ENCODE measurements at places on chromosomes 7 and 10. TPM values are rescaled to one million over a fixed set of nuclear protein-coding genes. Genes with fewer than 3 reads are reported as not detected.

DNA sequence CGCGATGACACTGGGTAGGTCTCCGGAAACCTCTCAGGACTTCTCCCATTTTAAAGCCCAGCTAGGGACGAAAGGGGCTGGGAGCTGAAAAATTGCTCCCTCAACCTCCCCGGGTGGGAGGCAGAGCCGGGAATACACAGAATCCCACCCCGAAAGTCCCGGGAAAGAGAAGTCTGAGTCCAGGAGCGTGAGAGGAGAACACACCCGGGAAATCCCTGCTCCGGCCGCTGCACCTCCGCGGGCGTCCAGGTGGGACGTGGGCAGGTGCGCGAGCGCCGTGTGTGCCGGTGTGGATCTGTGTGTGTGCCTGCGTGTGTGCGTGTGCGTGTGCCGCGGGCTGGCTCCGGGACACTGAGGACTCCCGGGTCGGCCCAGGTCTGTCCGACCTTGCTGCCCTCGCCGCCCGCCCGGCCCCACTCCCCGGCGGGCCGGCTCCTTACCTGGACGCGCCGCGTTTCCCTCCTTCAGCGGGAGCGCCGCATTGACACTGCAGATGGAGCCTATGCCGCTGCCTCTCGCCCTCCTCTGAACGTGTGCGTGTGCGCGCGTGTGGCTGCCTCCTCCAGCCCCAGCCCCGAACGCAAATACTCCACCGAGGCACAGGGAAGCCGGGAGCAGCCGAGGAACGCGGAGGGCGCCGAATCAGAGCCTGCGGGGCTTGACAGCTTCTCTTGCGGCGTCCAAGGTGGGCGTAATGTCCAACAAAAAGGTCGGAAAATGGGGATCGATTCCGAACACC lies at the start of gene PLXNA4:
TSS of gene PLXNA4 (minus strand) at position 489 of the 739 bp plus-strand sequence. CDS start 67,777 bp downstream, outside the sequence.
- peak; percentile 37 for DNase-seq

DNA sequence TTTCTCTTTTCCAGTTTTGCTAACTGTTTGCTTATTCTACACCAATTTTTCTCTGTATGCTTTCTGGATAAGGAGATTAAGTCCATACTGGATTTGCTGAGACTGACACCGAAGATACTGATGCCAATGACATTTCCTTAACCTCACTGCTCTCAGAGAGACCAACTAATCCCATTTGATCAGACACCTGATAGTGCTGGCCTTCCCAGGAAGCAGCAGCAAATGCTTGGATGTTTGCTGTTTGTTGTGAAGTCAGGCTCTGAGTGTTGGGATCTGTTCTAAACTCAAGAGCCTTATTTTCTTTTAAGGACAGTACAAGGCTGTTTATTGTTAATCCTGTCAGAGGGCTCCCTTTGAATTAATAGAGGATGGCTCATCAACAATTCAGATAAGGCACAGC lies 143.3 kb downstream of the ANK3 start:
- DNase-seq = no peak

DNA sequence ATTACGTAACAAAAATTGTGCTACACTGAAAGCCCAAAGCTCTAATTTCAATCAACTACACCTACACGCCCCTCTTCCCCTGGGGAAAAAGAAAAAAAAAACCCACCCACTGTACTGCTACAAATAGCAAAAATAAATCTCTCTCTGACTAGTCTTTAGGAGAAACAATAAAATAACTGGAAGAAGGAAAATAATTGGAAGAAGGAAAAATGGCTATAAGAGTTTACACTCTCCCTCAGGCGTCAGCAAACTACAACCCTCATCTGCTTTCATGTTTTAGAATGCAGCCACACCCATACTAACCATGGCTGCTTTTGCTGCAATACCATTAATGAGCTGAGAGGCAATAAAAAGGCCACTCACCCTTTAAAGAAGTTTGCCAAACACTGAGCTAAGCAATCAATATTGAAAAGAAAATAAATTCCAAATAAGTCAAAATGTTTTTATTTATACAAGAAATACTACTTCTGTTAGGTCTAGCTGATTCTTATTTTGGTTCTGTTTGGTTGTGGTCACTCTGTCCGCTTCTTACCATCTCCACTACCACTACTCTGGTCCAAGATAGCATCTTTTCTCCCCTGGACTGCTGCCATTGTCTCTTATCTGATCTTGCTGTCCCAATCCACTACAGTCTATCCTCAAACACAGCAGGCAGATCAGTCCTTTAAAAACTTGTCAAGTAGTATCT lies 3.8 kb downstream of the MINDY3 start:
- no peak for DNase-seq

DNA sequence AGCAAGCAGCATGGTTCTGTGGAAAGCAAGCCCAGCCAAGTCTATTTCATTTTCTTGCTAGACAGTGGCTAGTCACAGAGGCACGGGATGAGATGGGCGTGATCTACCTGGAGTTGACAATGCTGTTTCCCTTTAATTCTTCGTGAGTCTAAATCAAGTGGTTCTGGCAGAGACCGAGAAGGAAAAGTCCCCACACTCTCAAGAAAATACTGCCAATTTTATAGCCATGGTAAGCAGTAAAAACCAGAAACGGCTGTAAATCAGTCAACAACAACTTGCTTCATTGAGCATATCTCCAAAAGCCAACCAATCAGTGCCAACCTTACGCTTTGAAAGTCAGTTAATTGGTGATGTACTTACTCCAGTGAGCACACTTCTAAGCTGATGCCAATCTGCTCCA lies 223.4 kb downstream of the SEC23IP start:
- DNase-seq = no peak

- no peak for DNase-seq
Measured at GRCh38 chr7:12670743-12671520, 16.5 kb upstream of the ARL4A start.

DNA sequence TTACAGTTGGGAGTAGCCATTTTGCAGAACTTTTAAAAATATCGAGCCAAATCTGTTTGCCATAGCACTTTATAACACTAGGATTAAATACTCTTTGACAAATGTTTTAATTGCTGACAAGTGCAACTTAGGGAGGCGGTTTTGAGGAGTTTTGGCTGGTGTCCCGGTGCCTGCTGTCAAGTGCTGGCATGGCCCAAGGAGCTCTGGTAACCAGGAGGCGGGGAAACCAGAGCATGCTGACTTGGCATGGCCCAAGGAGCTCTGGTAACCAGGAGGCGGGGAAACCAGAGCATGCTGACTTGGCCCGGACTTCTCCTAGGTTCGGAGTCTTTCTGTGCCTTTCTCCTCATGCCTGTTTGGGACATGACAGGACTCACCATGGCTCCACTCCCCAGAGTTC lies 30.8 kb upstream of the ZNF32 start:
- DNase-seq = no peak

- DNase-seq = no peak
Measured at GRCh38 chr7:18144166-18144565, 116.5 kb upstream of the PRPS1L1 start.

DNA sequence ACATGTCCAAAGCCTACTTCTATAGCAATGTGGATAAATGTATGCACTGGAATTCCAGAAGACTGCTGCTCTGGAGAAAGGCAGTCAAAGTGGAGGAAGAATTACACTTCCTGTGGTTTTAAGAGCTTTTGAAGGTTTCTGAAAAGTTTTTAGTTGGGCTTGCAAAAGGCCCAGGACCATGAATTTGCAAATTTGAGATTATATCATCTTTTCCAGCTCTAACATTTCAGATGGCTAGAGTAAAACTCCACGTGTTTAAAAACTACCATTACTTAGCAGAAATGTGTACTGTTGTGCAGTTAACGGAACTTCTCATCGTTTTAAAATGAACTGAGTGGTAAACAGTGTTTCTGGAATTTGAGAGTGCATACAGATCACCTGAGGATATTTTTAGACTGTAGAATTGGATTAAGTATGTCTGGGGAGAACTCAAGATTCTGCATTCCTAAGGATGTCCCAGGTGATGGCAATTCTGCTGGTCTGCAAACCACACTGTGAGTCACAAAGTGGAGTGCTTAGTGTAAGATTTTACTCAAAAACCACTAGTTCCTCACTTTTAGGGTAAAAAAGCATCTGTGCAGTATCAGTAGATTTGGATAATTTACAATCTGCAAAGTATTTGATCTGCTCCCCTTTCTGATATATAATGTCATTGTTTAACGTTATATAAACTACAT lies 32.9 kb upstream of the CCDC71L start:
- no peak for DNase-seq

GRCh38 chr7:124764847-124765400 lies 668 bp downstream of the GPR37 start:
- DNase-seq = no peak

- DNase-seq = no peak
Measured at GRCh38 chr10:87846023-87846422, 17.3 kb downstream of the KLLN start.

DNA sequence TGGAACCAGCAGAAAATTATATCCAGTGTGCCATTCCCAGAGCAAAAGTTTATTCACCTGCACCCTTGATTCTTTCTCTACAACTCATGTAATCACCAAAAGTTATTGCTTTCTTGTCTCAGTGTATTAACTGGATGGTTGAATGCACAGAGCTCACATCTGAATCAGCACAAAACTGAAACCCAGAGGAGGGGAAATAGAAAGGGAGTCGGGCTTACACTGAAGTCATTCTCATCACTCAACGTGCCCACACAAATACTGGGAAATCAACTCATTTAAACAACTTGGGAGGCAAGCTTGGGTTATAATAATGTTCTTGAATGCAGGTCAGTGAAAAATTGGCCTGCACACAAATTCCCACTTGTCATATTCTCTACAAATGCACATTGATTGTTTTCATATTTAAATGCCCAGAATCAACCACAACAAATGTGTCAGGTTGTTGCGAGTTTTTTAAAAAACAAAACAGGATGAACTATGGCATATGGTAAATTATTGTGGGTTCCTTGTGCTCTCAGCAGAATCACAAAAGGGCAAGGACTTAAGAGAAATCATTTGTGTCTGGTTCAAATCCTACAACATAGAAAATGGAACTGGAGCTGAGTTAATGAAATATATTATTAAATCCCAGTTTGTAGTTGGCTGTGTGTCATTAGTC lies 125.9 kb upstream of the NOBOX start:
- DNase-seq = no peak

DNA sequence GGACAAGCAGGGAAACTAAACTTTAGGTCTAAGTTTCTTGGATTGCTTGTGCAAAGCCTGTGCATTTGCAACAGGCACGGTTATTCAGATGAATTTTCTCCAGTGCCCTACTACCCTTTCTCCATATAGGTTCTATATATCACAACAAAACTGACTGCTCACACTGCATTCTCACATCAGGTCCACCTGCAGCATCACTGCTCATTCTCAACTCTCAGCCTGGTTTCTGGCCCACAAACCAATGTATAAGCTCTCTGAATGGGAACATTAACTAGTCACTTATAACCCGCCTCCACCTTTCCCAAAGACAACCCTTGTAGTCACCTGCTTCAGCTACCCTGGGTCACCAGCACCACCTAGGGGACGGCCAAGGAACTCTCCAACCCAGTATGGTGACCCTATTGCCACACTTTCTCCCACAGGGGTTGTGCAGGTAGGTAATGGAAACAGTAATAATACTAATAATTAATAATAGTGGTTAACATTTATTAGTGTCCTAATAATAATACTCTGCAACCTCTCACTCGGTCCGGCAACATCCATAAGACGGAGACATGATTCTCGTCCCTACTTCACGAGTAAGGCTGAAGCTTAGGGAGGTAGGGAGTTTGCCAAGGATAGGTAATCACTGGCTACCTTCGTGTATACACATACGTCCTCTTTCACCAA lies 97.3 kb downstream of the CLEC2L start:
- no peak for DNase-seq

- no peak for DNase-seq
Measured at GRCh38 chr7:36182854-36183604, 30.0 kb downstream of the EEPD1 start.

DNA sequence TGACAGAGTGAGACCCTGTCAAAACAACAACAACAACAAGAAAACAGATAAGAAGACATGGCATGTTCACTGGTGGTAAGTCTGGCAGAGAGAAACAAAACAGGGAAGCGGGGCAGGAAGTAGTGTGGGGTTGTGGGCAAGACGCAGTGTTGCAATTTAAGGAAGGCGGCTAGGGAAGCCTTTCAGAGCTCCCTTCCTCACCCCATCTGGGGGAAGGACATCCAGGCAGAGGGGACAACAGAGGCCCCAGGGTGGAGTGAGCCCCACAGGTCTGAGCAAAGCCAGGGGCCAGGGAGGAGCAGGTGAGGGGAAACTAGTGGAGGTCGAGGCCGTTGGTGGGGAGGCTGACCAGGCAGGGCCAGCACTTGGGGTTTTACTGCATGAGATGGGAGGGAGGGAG lies 16.8 kb downstream of the LAT2 start:
- no peak for DNase-seq

DNA sequence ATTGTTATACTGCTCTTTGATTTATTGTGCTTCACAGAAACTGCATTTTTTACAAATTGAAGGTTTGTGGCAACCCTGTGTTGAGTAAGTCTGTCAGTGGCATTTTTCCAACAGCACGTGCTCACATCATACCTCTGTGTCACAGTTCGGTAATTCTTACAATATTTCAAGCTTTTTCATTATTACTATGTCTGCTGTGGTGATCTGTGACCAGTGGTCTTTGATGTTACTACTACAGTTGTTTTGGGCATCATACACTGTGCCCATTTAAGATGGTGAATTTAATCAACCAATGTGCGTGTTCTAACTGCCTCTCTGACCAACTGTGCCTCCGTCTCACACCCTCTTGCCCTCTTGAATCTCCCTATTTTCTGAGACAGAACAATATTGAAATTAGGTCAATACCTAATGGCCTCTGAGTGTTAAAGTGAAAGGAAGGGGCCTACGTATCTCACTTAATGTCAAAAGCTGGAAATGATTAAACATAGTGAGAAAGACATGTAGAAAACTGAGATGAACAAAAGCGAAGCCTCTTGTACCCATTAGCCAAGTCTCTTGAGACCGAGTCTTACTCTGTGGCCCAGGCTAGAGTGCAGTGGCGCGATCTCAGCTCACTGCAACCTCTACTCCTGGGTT lies 20.2 kb upstream of the ASL start:
- DNase-seq = no peak

GRCh38 chr10:91043173-91043910 lies 122.5 kb upstream of the ANKRD1 start:
- no peak for DNase-seq

- DNase-seq = no peak
Measured at GRCh38 chr10:102175415-102175814, 23.2 kb downstream of the NOLC1 start.

DNA sequence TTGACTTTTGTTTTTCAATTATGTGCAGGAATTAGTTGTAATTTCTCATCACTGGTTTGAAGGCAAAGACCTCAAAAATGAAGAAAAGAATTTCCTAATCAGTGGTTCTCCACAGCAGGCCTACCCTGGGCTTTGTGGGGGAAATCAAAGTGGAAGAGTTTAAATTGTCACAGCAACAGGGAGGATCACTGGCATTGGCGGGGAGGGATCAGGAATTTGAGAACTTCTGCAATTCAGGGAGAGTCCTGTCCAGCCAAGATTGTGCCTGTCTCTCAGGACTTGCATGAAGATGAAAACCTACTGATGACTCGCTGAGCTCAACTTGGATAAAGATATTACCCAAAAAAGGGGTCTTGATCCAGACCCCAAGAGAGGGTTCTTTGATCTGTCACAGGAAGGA lies 70.1 kb downstream of the HACD1 start:
- no peak for DNase-seq

Gene CLDN4
- total RNA-seq = 4.4 TPM

Gene TAS2R41
- total RNA-seq = not detected

Gene GIMAP7
- 9.1 TPM for total RNA-seq

Gene SP4
- 19.5 TPM for total RNA-seq

Gene BICC1
- total RNA-seq = 19.8 TPM

Gene FKBP9
- 76.5 TPM for total RNA-seq

Gene EGFR
- total RNA-seq = 46.6 TPM

Gene ANKRD26
- 7.1 TPM for total RNA-seq

Gene MACROH2A2
- 24.6 TPM for total RNA-seq

Gene FRMPD2
- total RNA-seq = 0.77 TPM

Gene MAGI2
- total RNA-seq = 20.3 TPM

Gene DRGX
- not detected for total RNA-seq

Gene FXYD4
- total RNA-seq = not detected

Gene C10orf105
- total RNA-seq = 0.11 TPM

Gene ZNF783
- total RNA-seq = 21.4 TPM

Data from ovary (tissue), 10 donors.